Nasal cavity respiratory epithelium epithelial cell of viscerocranial mucosa (primary cell): ENCODE measurements at places on chromosomes 1 and 21. TPM values are rescaled to one million over a fixed set of nuclear protein-coding genes. Genes with fewer than 3 reads are reported as not detected.

OR2T29 gene
- not detected in 2 replicates for total RNA-seq

OR6N1 gene
- total RNA-seq = not detected in 2 replicates

ARTN gene
- total RNA-seq = 24.5 and 28.7 TPM in 2 replicates

GBP6 gene
- 29.4 and 82.7 TPM in 2 replicates for total RNA-seq
